Cardiac muscle cell (in vitro differentiated cells and primary cell): ENCODE measurements at places on chromosomes 3 and 15. TPM values are rescaled to one million over a fixed set of nuclear protein-coding genes. Genes with fewer than 3 reads are reported as not detected.

KNG1 gene
- not detected in 2 replicates for total RNA-seq

GRAMD1C gene
- 0.25 and 6.5 TPM in 2 replicates for total RNA-seq

GCSAM gene
- not detected in 2 replicates for total RNA-seq

IQCF5 gene
- not detected in 2 replicates for total RNA-seq

AADACL2 gene
- not detected in 2 replicates for total RNA-seq

PLA2G4E gene
- 0.06 TPM in 1 of 2 replicates, not detected in the other for total RNA-seq

WDR72 gene
- 4.2 and 4.5 TPM in 2 replicates for total RNA-seq

RHOV gene
- 0.35 and 1.2 TPM in 2 replicates for total RNA-seq

SCAANT1 gene
- not detected in 2 replicates for total RNA-seq

GP5 gene
- total RNA-seq = 0.83 and 0.95 TPM in 2 replicates

CRYBG3 gene
- total RNA-seq = 11.8 and 20.9 TPM in 2 replicates

GOLGA6B gene
- 0.80 TPM in 1 of 2 replicates, not detected in the other for total RNA-seq

XYLB gene
- total RNA-seq = 0.36 and 1.3 TPM in 2 replicates
